ENCODE measurements at places on chromosomes 7 and 10.

DNA sequence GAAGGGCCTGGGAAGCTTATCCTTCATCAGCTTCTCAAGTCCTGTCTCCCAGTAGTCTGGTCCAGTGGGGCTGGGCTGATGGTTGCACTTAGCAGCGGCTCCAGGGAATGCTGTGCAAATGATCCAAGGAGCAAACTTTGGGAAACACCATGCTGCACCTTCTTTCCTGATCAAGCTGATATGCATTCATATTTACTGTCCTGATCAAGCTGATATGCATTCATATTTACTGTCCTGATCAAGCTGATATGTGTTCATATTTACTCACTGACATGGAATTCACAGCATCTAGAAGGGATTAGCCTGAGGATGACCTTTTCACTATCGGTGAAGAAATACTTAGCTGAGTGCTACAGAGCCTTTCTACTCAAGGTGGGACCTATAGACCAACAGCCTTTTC lies 330.7 kb downstream of the BMPER start:
- no peak for DNase-seq

DNA sequence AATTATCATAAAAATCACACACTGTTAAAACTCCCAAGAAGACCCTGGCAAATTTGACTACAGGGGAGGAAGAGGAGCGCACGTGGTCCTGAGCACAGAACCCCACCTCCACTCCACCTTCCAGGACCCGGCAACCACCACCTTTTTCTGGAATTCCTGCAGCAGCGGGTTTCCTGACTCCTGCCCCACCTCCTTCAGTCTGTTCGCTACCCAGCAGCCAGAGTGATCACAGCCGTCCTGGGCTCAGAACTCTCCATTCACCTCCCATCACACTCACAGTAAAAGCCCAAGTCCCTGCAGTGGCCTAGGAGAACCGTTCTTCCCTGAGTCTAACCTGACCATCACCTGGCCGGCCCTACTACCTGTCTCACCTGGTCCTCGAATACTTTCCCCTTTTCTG lies 107.4 kb upstream of the FAM204A start:
- DNase-seq, result no peak

- peak; percentile 52 for DNase-seq
Measured at GRCh38 chr7:106767498-106768323, 97.4 kb upstream of the PIK3CG start.

DNA sequence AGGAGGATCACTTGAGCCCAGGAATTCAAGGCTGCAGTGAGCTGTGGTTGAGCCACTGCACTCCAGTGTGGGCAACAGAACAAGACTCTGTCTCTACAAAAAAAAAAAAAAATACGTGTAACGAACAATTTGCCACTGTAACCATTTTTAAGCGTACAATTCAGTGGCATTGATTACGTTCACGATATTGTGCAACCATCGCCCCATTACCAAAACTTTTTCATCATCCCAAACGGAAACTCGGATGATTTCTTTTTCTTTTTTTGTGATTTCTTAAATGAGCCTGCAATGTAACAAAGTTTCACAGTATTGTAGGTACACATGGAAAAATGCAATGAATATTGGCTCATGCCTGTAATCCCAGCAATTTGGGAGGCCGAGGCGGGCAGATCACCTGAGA lies 9.5 kb downstream of the GRIFIN start:
- no peak for DNase-seq

DNA sequence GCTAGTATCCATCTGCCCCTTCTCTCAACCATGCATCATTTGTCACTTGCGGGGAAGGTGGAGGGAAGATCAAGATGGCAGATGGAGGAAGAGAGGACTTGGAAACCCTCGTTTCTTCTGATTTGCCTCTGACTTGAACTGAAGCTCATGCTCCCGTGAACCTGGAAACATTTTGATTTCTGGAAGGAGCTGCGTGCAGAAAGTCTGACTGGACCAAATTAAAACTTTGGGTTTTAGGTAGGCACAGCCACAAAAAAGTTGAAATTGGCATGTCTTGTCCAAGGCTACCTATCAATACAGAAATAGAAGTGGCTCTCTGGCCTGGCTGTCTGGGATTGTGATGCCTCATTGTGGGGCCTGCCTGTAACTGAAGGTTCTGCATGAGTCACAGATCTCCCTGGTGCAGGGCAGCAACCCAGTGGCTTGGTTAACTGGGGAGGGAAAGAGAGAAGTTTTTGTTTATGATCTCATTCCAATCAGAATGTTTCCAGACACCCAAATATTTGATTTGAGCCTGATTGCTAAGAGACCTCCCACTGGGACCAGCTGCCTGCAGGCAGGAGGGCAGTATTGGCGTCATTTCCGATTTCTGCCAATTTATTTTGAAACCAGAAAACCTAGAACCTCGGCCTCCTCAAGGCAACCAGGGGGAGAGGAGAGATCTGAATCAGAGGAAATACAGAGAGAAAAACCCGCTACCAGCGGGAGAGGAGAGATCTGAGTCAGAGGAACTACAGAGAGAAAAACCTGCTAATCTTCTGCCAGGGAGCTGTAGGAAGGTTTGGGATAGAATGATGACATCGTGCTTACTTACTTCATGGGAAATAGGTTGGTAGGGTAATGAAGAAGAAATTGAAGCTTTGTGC lies 363.6 kb downstream of the ANKRD30A start:
- DNase-seq, result no peak

DNA sequence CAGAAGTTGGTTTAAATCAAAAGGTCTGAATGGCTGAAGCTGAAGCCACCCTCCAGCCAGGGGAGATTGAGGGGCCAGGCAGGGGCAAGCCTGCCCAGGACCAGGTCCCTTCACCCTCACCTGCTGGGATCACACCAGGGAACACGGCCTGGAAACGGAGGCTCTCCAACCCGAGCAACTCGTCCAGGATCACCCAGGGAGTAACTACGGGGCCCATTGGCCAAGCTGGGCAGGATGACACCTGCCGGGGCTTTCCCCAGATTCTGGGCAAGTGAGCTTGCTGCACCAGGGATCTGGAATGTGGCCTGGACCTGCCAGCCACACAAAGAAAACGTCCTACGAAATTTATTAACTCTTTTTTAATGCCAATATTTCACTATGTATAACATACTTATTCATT lies 30.4 kb upstream of the PPP2R2D start:
- DNase-seq, result no peak

GRCh38 chr7:24827589-24827988 lies 70.3 kb upstream of the GSDME start:
- DNase-seq, result peak; percentile 77

DNA sequence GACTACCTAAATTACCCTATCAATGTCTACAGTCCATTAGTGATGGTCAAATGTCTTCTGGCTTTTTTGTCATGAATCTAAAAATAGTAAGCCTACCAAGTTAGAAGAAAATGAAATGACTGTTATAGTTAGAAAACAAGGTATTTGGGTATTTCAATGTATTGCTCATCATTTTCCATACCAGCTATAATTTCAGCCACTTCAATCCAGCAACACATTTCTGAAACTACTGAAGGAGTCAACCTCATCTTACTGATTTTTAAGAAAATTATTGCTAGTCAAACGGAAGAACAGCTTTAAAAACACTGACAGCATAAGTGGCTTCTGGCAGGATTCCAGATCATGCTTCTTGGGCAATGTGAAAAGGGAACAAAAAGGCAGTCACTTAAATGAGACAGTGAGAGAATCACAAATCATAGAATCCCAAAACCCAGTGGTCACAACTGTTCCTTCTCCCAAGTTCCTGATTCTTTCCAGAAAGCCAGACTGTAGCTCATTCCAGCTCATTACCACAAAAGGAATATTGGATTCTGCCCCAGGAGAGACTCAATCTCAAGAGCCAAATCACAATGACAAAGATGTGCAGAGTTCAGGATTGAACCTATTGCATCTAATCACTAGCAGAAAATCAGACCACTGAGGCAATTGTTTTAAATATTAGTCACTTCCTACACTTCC lies 61.2 kb upstream of the LRRN3 start:
- peak; percentile 66 for DNase-seq

GRCh38 chr10:7157091-7157490 lies 253.7 kb downstream of the SFMBT2 start:
- DNase-seq, result no peak

GRCh38 chr10:109259293-109259692 lies 664.0 kb downstream of the XPNPEP1 start:
- no peak for DNase-seq

DNA sequence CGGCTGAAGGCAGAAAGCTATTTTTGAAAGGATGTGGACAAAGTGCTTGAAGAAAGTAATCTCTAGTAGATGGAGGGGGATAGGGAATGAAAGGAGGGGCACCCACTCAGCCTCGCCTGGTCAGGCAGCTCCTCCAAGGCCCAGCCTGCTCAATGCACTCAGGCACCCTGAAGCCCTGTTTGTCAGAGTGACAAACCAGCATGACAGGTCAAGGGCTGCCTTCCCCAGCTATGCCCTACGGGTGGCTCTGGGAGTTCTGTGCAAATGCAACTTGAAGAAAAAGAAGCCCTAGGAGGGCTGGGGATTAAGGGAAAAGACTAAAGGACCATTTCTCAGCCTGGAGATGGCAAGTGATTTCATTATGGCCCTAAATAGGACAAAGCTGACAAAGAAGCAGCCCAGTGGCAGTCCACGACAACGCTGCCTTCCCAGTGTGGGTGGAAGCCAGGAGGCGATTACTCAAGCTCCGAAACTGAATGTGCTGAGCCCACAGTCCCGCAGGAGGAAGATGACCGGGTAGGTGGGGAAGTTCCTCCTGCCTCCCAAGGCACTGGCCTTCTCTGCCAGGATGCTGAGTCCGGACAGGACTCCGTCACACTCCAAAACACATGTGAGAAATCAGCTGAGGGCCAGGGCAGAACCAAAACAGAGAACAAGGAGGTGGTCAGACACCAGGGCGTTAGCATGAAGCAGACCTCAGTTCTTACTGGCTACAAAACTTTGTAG lies 16.3 kb downstream of the LIPA start:
- no peak for DNase-seq

DNA sequence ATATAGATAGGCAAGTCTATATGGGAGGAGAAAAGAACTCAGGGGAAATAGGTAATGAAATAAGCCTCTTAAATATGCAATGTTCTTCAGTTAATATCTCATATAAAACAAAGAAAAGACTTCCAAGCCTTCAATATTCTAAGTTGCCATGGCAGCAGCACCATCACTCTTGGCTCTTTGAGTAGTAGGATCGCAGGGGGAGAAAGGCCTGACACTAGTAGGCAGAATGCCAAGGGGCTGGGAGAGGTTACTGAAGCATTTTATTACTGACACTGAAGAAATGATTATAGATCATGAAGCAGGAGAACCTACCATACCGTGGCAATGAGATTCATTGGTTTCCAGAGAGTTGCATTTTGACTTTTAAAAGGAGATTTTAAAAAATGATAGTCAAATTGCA lies 193.9 kb downstream of the NXPH1 start:
- no peak for DNase-seq

DNA sequence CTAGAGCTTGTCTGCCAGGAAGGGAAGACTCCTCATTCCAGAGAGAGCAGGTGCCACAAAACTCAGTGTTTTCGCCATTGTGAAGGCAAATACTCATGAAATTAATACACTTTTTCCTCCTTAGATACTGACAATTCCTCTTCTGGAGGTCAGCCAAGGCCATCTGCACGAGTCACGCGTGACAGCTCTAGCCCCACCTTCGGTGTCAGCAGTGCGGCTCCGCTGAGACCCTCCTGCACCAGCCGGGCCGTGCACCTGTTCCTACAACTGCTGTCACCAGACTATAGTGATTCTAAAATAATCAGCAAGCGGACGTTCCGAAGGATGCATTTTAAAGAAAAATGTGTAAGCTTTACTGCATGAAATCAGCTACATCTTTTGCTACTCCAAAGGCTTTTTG lies 127.7 kb downstream of the DIP2C start:
- DNase-seq, result no peak

GRCh38 chr10:118272767-118273166 lies 69.4 kb downstream of the FAM204A start:
- no peak for DNase-seq

DNA sequence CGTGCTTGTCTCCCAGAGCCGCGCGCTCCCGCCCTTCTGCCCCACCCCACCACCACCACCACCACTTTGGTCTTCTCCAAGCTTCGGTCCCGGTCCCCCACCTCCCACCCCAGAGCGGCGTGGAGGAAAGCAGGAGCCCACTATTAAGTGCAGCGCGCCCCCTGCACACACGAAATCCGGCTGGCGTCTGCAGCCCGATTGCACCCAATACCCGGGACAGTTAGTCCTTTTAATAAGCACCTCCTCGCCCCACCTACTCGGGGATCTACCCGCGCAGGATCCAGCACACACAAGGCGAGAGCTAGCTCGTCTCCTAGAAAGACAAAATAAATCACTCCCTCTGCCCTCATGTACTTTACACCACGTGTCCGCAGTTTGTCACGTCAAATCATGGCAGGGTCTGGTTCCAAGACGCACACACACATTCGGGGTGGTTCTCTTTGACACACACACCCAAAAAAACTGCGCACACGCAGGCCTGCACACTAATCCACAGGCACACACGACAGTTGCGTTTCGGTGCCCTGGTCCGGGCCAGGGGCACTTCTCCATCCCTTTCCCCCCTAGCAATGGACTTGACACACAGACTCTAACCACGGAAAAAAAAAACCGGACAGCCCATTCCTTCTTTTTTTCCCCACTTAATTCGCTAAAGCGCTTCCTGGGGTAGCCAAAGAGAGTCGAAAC lies 1.6 kb downstream of the SFMBT2 start:
- no peak for DNase-seq

- peak; percentile 85 for DNase-seq
Measured at GRCh38 chr7:47582764-47583738, 1.1 kb upstream of the TNS3 start.

- no peak for DNase-seq
Measured at GRCh38 chr10:82738592-82738991, 863.6 kb downstream of the NRG3 start.

- no peak for DNase-seq
Measured at GRCh38 chr10:5902511-5903274, 12.7 kb downstream of the FBH1 start.

DNA sequence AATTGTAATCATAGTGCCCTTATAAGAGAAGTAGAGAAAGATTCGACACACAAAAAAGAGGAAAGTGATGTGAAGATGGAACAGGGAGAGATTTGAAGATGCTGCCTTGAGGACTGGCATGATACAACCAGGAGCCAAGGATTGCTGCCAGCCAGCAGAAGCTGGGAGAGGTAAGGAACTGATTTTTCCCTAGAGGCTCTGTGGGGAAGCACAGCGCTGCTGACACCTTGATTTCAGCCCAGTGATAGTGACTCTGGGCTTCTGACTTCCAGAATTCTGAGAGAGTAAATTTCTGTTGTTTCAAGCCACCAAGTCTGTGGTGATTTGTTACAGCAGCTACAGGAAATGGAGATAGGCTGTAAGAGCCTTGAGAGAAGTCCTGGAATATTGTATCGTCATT lies 98.2 kb downstream of the RAB11FIP2 start:
- DNase-seq, result no peak

GRCh38 chr10:50604809-50605208 lies 18.9 kb downstream of the SGMS1 start:
- peak; percentile 11 for DNase-seq

GRCh38 chr10:96697438-96697837 lies 22.9 kb downstream of the PIK3AP1 start:
- no peak for DNase-seq

- DNase-seq, result no peak
Measured at GRCh38 chr10:1411956-1412355, 325.4 kb downstream of the ADARB2 start.

GRCh38 chr10:101495324-101495925 lies 92.6 kb downstream of the POLL start:
- DNase-seq, result peak; percentile 25

- DNase-seq, result peak; percentile 1
Measured at GRCh38 chr7:134212576-134213546, 85.7 kb downstream of the LRGUK start.
